ENCODE measurements at places on chromosomes 5 and 9.

- no peak for DNase-seq
Measured at GRCh38 chr9:17863924-17864323, 285.1 kb downstream of the SH3GL2 start.

- no peak for DNase-seq
Measured at GRCh38 chr5:90810211-90810610, 251.6 kb downstream of the ADGRV1 start.

DNA sequence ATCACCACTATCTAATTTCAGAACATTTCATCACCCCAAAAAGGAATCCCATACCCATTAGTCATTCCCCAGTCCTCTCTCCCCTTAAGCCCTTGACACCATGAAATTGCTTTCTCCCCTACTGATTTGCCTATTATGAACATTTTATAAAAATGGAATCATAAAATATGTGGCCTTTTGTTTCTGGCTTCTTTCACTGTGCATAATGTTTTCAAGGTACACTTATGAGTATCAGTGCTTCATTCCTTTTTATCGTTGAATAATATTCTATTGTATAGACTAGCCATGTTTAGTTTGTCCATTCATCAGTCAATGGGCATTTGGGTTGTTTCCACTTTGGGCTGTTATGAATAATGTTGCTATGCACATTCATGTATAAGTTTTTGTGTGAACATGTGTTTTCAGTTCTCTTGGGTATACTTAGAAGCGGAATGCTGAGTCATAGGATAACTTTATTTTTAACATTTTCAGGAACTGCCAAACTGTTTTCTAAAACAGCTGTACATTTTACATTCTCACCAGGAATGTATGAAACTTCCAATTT lies 40.4 kb upstream of the FGF1 start:
- no peak for DNase-seq

- no peak for DNase-seq
Measured at GRCh38 chr5:87722286-87722685, 309.6 kb upstream of the CCNH start.

DNA sequence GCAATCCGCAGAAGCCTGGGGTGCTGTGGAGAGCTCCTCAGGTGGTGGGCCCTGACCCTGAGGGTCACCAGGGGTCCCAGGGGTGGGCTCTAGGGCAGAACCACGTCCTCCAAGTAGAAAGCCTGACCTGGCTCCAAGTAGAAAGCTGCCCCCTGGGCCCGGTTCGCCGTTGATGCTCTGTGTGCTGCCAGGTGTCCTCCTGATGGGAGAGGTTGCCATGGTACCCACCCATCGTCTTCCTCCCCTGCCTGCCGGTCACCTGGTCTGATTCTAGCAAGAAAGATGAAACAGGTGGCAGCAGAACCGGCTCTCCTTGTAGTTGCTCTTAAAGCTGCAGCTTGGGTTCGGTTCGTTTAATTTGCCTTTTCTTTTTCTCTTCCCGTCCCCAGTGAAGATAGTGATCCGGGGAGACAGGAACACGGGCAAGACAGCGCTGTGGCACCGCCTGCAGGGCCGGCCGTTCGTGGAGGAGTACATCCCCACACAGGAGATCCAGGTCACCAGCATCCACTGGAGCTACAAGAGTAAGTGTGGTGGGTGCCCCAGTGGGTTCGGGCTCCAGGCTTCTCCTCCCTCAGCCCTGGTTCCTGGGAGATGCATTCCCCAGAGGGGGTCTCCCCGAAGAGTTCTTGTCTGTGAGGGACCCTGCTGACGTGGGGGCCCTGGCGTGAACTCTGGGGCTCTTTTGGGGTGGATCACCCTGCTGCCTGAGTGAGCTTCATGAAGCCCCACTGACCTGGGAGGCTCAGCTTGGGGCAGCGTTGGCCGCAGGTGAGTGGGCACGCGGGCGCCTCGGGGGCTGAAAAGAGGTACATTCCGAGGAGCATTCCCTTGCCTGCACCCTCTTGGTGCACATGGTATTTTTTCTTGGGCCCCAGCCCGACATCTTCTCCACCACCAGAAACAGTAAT lies 15.6 kb downstream of the RABL6 start:
- no peak for DNase-seq

- no peak for DNase-seq
Measured at GRCh38 chr5:116553366-116553765, 21.3 kb downstream of the SEMA6A start.

DNA sequence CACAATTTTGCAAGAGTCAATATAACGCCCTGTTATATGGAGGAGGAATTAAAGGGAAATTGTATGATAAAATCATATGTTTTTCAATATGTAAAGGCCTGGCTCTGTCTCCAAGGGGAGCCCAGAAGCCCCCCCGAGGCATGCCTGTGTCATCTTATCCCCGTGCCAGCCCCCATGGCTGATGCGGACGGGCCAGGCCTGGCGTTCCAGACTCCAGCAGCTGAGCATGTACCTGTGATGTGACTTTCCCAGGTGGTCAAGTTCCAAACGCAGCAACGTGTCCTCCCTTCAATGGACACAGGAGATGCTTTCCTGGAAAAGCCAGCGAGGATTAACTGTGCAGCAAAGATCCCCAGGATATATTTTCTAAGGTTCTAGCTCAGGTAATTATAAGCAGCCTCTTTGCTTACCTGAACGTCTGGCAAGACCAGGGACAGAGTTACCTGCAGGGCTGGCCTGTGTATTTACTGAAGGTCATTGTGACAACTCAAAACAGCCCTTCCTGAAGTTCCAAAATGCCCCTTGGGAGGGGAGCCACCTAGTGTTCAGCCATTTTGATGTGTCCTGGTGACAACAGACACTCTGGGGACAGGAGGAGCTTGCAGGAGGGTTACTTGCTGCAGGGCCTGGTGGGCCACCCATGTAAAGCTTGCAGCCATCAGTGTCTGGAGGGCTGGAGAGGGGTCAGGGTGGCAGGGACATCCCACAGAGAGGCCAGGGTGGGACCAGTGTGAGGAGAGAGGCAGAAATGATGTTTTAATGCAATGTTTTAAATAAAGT lies 53.3 kb upstream of the RNU6ATAC start:
- no peak for DNase-seq

DNA sequence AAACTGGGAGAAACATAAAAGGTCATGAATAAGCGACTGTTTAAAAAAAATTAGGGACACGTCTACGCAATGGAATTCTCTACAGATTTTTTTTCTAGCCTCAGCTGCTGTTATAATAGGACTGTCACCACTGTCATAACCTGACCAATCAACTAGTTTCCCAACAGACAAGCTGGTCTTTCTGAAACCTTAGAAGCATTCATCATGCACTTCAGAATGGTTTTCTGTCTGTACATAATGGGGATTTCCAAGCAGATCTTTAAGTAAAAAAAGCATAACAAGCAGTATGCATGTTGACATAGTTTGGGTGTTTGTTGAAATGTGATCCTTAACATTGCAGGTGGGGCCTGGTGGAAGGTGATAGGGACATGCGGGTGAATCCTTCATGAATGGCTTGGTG lies 58.3 kb upstream of the SEMA6A start:
- no peak for DNase-seq

GRCh38 chr9:97059626-97060025 lies 20.7 kb upstream of the CTSV start:
- no peak for DNase-seq

DNA sequence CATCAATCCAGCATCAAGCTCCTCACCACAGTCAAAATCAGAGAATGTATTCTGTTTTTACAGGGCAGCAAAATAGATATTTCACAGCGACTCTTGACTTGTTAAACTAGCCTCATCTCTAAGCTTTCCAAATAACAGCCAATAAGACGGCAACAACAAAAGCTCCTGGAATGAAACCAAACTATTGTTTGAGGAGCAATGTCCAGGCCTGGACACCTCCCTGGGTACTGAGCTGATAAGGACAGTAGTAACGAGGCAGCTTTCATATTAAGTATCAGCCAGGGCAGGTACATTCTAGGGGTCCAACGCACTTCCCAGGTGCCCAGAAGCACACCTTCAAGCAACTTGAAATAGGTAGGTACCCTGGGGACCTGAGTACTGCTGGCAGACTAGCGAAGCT lies 260.3 kb downstream of the ENC1 start:
- DNase-seq: no peak

DNA sequence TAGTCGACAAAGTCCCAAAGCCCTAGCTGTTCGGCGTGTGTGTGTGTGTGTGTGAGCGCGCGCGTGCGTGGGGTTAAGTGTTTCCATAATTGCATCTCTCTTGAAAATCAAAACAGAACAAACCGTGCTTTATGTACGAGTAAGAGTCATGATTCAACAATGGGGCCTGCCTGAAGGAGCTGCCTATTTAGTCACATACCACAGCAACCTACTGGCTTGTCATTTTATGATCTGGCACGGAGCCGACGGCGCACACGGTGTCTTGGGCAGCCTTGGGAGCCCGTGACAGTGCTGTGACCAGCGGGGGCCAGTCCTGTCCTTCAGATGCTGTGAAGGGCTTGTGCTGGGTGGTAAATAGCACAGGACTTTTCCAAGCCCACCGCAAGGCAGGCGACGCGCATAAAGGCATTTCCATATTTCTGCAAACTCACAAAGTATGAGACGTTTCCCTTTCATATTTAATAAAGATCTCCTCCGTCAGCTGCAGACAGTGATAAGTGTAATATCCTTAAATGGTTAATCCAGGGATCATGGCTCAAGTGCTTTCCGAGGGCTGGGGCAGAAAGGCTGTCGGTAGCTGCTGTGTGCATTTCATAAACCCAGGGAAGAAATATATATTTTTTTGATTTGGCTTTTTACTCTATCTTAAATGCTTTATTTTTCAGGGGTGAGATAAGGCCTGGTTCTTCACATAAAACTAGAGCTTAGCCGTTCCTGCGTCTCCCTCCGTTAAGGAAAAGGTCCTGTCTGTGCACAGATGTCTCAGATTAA lies 270.2 kb upstream of the IRX1 start:
- DNase-seq: no peak

DNA sequence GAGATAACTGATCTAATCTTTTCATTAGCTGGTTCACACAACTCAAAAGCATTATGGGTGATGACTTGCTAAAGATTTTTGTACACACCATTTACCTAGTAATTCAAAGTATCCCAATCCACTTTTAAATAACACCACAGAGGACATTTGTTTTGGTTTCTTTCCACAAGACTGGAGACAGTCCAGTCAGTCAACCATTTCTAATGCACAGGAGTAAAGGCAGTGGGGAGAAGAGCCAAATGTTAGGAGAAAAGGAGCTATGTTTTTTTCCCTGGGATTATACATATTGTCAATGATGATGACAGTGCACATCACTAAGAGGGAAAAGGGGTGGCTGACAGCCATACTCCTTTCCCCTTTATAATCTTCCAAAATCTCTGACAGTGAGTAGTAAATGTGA lies 240.9 kb downstream of the GABRB2 start:
- DNase-seq: no peak

- DNase-seq: no peak
Measured at GRCh38 chr5:176692326-176692725, 45.0 kb downstream of the TSPAN17 start.

DNA sequence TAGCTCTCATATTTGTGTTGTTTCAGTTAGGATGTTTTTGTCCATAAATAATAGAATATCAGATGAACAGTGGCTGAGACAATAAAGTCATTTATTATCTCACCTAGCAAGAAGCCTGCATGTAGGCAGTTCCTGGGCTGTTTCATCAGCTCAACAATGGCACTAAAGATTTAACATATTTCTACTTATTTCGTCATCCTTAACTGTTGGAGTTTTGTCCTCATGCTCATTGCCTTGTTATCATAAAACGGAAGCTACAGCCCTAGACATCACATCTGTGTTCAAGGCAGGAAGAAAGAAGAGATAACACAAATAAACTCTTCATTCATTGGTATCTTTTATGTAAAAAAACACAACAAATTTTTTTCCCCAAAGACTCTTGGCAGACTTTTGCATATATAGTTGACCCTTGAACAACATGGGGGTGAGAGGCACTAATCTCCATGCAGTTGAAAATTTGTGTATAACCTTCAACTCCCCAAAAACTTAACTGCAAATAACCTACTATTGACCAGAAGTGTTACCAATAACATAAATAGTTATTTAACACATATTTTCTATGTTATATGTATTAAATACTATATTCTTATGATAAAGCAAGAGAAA lies 277.2 kb upstream of the ADRA1B start:
- DNase-seq: no peak

- DNase-seq: no peak
Measured at GRCh38 chr5:93925321-93925720, 183.9 kb upstream of the POU5F2 start.

GRCh38 chr9:69590266-69590665 lies 81.9 kb downstream of the APBA1 start:
- no peak for DNase-seq

- DNase-seq: no peak
Measured at GRCh38 chr5:170105642-170106611, at the start of gene FOXI1. TSS of gene FOXI1 (plus strand) at chr5:170105897. CDS start at chr5:170105958, 61 bp downstream.

GRCh38 chr5:96282020-96282419 lies 151.0 kb downstream of the PCSK1 start:
- DNase-seq: no peak

- DNase-seq: no peak
Measured at GRCh38 chr5:101159006-101159405, 255.9 kb upstream of the ST8SIA4 start.

- no peak for DNase-seq
Measured at GRCh38 chr5:76809141-76809540, 9.7 kb upstream of the F2RL1 start.

GRCh38 chr9:132957805-132958204 lies 13.4 kb upstream of the TSC1 start:
- DNase-seq: no peak

- DNase-seq: no peak
Measured at GRCh38 chr9:19320495-19320894, 59.5 kb downstream of the RPS6 start.

- DNase-seq: no peak
Measured at GRCh38 chr5:171720086-171720485, 65.5 kb upstream of the SMIM23 start.

GRCh38 chr5:44189255-44189654 lies 200.0 kb downstream of the FGF10 start:
- no peak for DNase-seq

GRCh38 chr9:93612052-93612795 lies 35.8 kb downstream of the PHF2 start:
- no peak for DNase-seq

- DNase-seq: no peak
Measured at GRCh38 chr5:152092580-152092979, 167.9 kb upstream of the GLRA1 start.

- no peak for DNase-seq
Measured at GRCh38 chr9:7320139-7320538, 479.4 kb downstream of the DMAC1 start.

DNA sequence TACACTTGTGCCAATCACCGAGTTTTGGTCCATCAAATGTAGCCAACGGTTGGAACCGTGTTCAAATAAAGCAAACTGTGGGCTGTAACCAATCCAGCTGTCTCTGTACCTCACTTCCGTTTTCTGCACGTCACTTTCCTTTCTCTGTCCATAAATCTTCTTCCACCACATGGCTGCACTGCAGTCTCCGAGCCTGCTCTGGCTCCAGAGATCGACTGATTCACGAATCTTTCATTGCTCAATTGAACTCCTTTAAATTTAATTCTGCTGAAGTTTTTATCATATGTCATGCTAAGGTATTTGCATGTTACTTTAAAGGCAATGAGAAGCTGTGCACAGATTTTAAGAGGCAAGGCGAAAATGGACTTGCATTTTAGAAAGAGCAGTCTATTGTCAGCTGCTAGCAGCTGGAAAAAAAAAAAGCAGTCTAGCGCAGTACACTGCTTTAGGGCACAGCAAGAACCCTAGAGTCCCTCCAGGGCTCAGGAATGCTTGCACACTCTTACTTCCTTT lies 13.2 kb downstream of the TTC39B start:
- no peak for DNase-seq

GRCh38 chr9:7121055-7121454 lies 363.3 kb downstream of the KDM4C start:
- peak; percentile 9 for DNase-seq

Data from GM10248 (cell line).